Vagina (tissue), 2 donors: ENCODE measurements at places on chromosomes 5 and 9. TPM values are rescaled to one million over a fixed set of nuclear protein-coding genes. Genes with fewer than 3 reads are reported as not detected.

DNA sequence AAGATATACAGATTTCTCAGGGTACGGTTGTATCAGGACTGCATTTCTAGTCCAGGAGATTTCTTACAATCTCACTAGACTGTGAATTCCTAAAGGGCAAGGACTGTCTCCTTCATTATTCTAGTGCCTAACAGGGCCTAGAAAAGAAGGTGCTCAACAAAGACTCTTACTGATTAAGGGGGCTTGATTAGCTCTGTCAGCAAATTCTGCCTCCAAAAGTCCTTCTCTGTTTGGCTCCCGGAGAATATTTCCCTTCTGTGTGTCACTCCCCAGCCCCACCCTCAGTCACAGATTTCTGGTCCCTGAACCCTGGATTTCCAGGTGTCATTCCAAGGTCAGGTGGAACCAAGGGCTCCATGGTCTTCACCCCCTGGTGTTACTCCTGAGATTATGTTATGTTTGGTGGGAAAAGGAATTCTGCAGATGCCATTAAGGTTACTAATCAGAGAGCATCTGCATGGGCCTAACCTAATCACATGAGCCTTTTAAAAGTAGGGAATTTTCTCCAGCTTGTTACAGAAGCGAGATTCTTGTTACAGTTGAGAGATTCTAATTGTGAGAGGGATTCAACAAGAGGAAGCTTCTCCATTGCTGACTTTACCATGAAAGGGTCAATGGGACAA is 167.7 kb upstream of the LHFPL2 start:
- H3K4me1 ChIP-seq: no peaks in the 10 kb centered on the region
- no peak overlapping the region for H3K27ac ChIP-seq
- no peak overlapping the region for H3K4me3 ChIP-seq
- no peaks in the 10 kb centered on the region for H3K27me3 ChIP-seq
- no peaks in the 10 kb centered on the region for H3K36me3 ChIP-seq

Gene IFNB1
- total RNA-seq: not detected

GRCh38 chr5:25150819-25151218 is 506.0 kb upstream of the CDH10 start:
- no peaks in the 10 kb centered on the region for H3K27me3 ChIP-seq
- no peak overlapping the region for H3K27ac ChIP-seq
- no peak for DNase-seq
- no peaks in the 10 kb centered on the region for H3K4me1 ChIP-seq

GRCh38 chr9:72188232-72188631 is 39.0 kb downstream of the GDA start:
- H3K27me3 ChIP-seq: no peaks in the 10 kb centered on the region
- no peak overlapping the region for H3K27ac ChIP-seq
- H3K36me3 ChIP-seq: no peaks in the 10 kb centered on the region
- DNase-seq: no peak

- DNase-seq: no peak
- H3K27ac ChIP-seq: no peak overlapping the region
- no peaks in the 10 kb centered on the region for H3K27me3 ChIP-seq
- no peak overlapping the region for H3K4me3 ChIP-seq
These were observed 28.3 kb downstream of the TPD52L3 start for GRCh38 chr9:6356441-6356840.

Gene C1QTNF3
- 7.1 TPM for total RNA-seq

DNA sequence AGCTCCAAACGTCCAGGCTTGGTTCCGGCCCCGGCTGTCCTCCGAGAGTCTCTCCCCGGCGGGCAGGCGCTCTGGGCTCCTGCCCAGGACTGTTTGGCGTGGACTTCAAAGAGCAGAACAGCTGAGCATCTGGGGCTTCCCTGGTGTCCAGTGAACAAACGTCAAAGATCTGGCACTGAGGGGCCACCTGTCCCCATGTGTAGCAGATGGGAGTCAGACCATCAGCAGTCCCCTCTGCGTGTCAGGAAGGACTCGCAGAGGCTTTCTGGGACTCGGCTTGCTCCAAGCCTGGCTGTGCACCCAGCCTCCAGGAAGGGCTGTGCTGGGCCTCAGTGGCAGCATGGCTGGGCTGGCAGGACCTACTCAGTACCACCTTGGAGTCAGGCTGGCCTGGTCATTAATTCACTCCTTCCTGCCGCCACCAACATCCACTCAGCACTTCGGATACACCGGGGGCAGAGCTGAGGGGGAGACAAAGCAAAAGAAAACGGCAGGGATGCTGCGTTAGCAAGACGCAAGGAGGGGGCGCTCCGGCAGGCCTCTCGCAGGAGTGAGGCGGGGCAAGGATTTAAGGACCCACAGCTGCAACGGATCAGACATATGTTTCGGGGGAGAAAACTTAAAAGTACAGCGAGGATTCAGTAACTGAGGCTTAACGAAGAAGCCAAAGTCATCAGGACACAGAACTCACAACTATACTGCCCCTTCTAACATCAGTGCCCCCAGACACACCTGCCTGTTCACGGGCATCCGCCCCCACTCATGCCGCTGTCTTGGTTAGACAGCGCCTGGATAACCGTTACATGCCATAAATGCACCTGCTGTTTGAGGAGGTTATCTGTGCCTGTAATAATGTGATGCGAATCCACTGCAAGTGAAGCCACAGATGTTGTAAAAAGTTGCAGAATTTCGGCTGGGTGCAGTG is 164.5 kb upstream of the PHYKPL start:
- H3K27ac ChIP-seq: no peak overlapping the region
- H3K36me3 ChIP-seq: no peaks in the 10 kb centered on the region
- no peak overlapping the region for H3K4me3 ChIP-seq

DNA sequence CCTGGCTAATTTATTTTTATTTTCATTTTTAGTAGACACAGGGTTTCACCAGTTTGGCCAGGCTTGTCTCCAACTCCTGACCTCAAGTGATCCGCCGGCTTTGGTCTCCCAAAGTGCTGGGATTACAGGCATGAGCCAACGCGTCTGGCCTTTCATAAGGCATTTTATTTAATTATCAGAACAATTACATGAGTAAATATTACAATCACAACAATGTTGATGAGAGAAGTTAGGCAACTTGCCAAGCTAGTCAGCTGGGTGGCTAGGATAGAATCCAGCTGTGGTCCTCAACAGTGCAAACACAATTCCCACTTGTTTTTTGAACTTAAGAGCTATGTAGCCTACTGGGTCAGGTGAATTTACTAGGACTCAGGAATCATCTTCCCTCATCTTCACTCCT is 22.0 kb downstream of the C9orf57 start:
- H3K36me3 ChIP-seq: no peaks in the 10 kb centered on the region
- peaks cover 6% of the 10 kb centered on the region for H3K4me1 ChIP-seq
- no peaks in the 10 kb centered on the region for H3K27me3 ChIP-seq
- DNase-seq: no peak

DNA sequence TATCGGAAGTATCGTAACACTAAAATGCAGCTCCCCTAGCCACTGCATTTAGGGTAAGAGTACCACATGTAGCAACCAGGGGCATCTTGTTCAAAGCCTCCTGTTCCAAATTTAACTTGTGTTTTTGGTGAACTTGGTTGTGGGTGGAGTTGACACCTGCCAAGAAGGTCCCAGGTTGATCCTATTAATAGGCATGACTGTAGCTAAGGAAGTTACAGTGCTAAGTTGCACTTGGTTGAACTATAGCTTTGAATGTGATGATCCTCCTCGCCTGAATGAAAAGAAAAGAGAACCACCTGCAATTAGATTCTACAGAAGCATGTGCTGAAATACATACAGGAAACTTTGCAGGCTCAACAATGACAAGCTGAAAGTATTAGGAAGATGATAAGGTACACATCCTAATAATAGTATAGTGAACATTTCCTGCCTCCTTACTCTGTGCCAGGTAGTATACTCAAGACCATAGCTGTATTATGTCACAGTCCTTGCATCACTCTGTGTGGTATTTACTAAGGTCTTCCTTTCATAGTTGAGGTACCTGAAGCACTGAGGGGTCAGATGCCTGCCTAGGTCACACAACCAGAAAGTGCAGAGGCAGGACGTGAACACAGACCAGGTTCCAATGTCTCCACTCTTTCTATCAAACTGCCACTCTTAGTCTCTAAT is 64.5 kb upstream of the PIP5K1B start:
- no peaks in the 10 kb centered on the region for H3K4me1 ChIP-seq
- H3K27ac ChIP-seq: no peak overlapping the region
- no peak for DNase-seq
- no peaks in the 10 kb centered on the region for H3K27me3 ChIP-seq

Gene BAAT
- total RNA-seq: not detected

Gene NOXA1
- total RNA-seq: 2.9 TPM

GRCh38 chr9:114131808-114132549 is 23.4 kb upstream of the COL27A1 start:
- H3K4me1 ChIP-seq: no peaks in the 10 kb centered on the region
- H3K27ac ChIP-seq: no peak overlapping the region
- DNase-seq: no peak
- no peak overlapping the region for H3K4me3 ChIP-seq

Gene INSL6
- not detected for total RNA-seq

Gene JAKMIP2
- 0.49 TPM for total RNA-seq

DNA sequence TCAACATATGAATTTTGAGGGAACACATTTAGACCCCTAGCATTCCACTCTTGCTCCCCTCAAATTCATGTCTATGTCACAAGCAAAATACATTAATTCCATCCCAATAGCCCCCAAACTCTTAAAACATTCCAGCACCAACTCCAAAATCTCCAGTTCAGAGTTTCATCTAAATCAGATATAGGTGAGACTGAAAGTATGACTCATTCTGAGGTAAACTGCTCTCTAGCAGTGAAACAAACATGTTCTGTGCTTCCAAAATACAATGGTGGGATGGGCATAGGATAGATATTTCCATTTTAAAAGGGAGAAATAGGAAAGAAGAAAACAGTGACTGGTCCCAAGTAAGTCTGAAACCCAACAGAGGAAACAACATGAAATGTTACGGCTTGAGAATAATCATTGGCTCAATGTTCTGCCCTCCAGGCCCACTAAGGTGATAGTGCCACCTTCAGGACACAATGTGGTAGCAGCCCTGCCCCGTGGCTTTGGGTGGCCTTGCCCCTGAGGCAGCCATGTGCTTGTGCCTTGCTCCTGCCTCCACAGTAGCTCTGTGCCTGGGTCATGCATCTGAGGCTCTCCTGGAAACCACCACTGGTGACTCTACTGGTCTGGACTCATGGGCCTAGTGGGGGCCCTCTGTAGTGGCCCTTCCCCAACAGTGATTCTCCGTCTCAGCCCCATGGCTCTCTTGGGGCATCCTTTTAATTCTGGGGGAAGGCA is 36.4 kb upstream of the IPPK start:
- no peaks in the 10 kb centered on the region for H3K36me3 ChIP-seq
- DNase-seq: no peak
- H3K4me3 ChIP-seq: no peak overlapping the region
